GM23248 (cell line): ENCODE measurements at places on chromosomes 7 and 10.

- DNase-seq, result peak; percentile 51
These were observed 806.5 kb downstream of the PHTF2 start for GRCh38 chr7:78605119-78605518.

DNA sequence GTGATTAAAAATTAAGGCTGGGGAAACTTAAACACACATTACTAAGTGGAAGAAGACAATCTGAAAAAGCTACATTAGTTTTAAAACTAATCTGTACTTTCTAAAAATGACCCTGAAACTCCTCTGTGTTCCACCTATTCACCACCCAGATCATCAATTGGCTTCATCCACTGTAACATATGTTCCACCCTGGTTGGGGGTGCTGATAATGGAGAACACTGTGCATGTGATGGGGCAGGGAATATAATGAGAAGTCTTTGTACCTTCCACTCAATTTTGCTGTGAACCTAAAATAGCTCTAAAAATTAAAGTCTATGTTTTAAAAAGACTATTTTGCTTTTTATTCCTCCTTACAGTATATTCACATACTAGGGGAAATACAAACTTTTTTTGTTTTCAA, 132.7 kb downstream of the CNOT4 start:
- no peak for DNase-seq

DNA sequence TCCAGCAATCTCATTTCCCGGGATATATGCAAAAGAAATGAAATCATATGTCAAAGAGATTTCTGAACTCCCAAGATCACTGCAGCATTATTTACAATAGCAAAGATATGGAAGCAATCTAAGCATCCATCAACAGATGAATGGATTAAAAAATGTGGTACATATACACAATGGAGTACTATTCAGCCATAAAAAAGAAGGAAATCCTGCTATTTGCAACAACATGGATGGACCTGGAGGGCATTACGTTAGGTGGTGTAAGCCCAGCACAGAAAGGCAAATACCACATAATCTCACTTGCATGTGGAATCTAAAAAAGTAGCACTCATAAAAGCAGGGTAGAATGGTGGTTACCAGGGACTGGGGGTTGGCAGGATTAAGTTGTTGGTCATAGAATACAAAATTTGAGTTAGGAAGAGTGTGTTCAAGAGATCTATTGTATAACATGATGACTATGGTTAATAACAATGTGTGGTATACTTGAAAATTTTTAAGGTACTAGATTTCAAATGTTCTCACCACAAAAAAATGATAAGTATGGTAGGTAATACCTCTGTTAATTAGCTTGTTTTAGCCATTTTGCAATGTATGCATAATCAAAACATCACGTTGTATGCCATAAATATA, 32.9 kb upstream of the EIF5AL1 start:
- DNase-seq, result no peak

GRCh38 chr10:31490858-31491504, 172.0 kb downstream of the ZEB1 start:
- peak; percentile 71 for DNase-seq

GRCh38 chr10:65194555-65194954, 1673.4 kb downstream of the REEP3 start:
- DNase-seq, result no peak

DNA sequence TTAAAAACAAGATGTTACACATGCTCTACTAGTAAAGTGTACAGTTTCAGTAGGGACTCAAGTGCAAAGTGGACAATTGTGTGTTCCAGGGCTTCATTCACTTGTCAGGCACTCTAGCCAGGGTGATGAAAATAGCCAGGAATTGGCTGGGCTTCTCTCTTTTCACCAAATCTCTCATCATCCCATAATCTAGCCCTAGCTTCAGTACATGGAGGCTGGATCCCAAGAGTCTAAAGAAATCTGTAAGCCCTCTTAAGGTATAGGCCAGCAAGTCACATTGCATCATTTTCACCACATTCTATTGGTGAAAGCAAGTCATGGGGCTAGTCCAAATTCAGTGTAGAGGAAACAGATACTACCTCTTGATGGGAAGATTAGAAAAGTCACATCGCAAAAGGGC, 47.3 kb upstream of the C1GALT1 start:
- DNase-seq, result no peak
